ENCODE measurements at places on chromosomes 13 and 19.

DNA sequence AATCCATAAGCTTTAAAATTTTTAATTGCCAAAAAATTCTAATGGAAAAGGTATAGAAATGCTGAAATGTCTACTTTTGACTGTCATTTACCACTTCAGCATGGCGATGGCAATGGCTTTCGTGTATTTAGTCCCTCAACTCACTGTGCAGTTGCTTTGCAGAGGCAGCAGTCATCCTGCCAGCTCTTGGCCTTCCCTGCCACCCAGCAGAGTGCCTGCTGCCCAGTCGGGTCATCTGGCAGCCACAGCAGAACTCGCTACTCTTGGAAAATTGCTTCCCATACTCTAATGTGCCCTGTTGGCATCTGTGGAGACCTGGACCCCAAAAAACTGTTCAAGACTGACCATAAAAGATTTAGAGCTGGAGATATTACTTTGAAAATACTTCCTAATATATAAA, 383.2 kb downstream of the UQCRFS1 start:
- DNase-seq: no peak

DNA sequence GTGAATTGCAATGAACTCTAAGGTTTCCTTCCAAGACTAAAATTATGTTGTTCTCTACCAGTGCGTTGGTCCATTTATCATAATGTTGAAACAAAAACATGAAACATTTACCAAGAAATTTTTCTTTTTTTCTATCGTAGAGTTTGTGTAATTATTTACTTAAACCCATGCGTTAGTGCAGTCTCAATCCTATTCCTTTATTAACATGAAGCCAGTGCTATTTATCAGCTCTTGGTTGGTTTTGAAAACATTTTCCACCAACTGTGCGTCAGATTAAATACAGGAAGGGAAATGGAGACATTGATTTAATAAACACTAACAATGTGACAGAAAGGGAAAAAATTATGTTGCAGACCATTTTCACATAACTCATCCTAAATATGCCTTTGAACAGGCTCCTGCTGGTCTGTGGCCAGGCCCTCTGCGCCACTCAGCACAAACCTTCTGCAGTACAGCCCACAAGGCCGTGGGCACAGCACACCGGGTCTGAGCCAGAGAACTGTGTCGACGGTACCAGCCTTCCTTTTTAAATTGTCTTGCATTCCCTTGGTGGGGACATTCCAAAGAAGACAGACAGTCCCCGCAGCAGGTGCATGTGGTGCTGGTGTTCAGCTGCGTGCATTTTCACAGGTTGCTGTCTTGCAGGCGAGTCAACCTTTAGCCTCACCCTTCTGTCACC, 135.8 kb downstream of the SHISA2 start:
- no peak for DNase-seq

DNA sequence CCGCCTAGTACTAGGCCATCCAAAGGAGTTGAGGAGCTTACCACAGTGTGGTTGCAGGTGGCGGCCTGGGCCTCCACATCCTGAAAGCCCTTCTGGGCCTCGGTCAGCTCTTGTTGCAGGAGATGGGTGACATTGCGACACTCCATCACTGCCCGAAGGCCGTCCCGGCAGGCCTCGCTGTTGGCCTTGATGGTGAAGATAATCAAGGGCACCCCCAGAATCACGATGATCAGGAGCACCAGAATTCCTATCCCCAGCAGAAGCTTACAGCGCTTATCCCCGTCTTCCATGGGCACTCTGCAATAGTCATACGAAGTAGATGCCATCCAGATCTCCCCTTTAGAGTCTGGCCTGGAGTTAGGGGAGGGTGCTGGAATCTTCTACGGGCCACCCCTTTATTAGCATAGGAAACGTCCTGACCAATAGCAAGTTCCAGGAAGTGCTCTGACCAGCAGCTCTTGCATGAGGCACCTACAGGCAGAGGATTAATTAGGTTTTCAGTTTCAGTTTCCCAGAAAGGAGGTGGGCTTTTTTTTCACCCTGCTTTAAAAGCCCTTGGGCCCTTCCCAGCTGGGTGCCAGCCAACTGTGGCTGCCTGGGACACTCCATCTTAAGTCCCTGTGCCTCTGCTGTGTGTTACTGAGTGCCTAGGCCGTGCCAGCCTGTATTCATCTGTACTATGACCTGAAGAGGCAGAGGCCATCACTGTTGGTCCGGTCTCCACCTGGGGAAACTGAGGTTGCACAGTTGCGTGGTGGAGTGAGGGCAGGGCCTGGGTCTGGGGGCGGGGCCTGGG, at the start of gene BST2:
BST2 (minus strand) TSS at position 381 of the 796 bp plus-strand sequence; CDS start at position 326, 55 bp downstream.
- DNase-seq: peak; percentile 90

DNA sequence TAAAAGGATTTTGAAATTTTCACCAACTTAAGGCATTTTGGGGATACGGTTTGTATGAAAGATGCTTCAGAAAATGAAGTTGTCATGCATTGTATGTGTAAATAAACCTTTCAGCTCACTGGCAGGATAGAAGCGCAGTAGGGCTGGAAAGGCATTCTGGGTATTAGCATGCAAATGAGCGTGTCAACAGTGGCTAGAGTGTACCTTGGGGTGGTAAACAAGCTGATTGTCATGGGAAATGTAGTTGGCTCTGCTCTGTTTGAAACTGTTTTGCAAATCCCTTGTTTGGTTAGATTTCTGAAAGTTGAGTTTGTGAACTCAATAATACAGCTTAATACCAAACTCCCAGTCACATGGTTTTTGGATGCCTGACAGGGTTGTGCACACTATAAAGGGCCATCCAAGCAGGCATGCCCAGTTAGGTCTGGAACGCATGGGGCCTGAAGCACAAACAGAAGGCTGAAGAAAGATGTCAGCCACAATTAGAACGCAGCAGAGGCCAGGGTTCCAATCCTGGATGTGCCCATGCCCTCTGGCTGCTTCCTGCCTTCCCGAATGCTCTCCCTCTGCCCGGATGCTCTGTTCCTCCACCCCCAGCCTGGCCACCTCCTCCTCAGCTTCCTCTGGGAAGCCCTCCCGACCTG, 14.6 kb downstream of the GSX1 start:
- no peak for DNase-seq
